ENCODE measurements at places on chromosomes 5 and 9.
A peak's percentile ranks its signal among the peaks of the same experiment; 100 is the strongest.

- DNase-seq = no peak
Measured at GRCh38 chr9:75148561-75148960, 60.2 kb downstream of the OSTF1 start.

GRCh38 chr5:148961261-148962199, 101.3 kb downstream of the SH3TC2 start:
- DNase-seq = no peak

GRCh38 chr5:150763023-150763769, 4.4 kb upstream of the DCTN4 start:
- DNase-seq = peak; percentile 57

- DNase-seq = no peak
Measured at GRCh38 chr5:170117736-170118135, 12.0 kb downstream of the FOXI1 start.

DNA sequence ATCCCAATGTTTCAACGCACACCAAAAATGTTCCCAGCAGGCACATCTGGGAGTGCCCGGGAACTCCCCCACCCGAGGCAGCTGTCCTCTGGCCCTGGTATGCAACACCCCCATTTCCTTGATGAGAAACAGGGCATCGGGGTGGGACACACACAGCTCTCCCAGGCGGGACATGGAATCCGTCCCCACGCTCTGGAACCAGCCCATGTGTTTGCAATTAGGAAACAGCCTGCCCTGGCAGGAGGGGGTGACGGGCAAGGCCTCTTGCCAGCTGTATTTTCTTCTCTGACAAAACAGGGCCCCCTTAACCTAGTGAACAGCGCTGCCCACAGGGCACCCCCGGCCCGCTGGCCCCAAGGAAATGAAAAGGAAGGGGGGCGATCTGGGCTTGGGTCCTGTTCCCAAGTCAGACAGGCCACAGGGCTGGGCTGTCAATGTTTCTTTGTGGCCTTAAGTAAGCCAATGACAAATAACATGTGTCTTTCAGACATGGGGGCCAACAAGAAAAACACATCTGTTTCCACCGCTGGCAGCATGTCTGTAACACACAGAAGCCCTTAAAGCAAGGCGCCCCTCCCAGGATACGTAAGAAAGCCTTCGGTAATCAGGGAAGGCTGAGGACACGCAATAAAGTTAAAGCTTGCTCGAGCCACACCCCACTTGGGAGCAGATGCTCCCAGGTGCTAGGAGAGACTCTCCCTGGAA, 125.3 kb downstream of the ROR2 start:
- DNase-seq = peak; percentile 44

DNA sequence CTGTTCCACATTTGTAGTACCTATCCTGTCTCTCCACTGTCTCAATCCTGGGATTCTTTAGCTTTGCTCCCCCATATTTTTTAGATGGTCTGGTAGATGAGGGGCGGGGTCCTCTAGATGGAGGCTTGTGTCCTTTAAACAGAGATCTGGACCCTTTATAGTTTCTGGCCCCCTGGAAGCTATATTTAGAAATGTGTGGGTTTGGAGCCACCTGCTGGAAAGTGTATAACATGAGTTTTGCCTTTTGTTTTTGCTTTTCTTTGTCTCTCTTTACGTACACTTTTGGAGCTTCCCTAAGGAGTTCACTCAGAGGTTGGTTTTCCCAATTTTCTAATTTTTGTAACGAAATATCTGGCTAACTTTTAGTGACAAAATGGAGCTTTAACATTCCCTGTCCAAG, 110.7 kb downstream of the CFAP95 start:
- DNase-seq = no peak

DNA sequence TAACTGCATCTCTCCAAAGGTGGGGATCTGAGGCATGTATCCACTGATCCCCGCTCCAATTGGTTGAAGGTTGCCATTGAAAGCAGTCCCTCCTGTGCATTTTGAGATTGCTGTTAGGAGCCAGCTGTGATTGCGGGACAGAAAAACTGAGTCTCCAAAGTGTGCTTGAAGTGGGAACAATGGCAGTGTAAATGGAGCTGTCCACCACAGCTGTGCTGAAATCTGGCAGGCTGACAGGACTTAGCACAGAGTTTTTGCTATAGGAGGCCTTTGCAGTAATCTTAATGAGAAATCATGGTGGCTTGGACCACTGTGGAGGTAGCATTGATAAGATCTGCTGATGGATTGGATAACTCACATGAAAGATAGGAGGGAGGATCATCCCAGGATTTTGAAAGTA, 3.3 kb downstream of the RNF20 start:
- no peak for DNase-seq

GRCh38 chr5:178998441-178998840, 3.3 kb upstream of the GRM6 start:
- no peak for DNase-seq

DNA sequence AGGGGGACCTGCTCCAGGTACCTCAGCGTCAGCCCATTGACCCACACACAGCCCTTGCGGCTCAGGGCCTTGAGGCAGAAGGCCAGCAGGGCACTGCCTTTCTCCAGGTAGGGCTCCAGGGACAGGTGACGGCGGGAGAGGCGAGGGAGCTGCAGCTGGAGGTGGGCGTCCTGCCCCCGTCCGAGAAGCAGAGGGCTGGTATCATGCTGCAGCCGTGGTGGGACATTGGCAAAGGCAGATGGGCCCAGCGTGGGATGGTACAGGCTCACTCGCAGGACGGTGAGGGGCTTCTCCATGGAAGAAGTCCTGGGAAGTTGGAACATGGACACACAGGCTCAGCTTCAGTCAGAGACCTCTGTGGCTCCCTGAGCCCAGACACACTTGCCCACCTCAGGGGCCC, 2.5 kb upstream of the DCANP1 start:
- DNase-seq = no peak

- DNase-seq = no peak
Measured at GRCh38 chr9:111320631-111321030, 9.4 kb downstream of the OR2K2 start.

DNA sequence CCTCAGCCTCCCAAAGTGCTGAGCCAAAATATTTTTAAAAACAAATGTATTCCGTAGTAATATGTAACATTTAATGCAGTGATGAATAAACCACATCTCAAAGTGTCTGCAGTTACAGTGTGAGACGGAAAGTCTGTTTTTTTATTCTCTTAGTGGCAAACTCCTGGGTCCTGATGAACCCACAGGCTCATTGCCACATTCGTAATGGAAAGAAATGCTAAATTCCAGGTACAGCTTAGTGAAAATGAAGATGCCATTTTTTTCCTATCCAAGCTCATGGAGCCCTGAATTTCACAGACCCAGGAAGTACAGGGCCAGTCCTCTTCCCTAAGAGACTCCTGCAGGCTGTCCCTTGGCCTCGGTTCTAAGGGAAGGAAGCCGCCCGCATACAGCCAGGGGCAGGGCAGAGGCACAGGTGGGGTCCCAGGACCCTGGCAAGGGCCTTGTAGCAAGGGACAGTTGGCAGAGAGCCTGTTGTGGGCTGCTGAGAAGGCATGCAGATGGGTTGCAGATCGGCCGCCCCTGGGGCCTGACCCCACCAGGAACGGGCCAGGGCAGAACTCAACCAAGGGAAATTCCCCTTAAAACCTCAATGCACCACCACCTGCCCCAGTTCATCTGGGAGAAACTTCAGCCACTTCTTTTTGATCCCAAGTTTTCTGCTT, 36.2 kb downstream of the IPPK start:
- no peak for DNase-seq

- peak; percentile 69 for DNase-seq
Measured at GRCh38 chr9:129141066-129142041, 30.1 kb downstream of the PTPA start.

- DNase-seq = no peak
Measured at GRCh38 chr5:167378894-167379723, 912.3 kb upstream of the WWC1 start.

- no peak for DNase-seq
Measured at GRCh38 chr9:96567203-96567700, 52.4 kb downstream of the CDC14B start.

GRCh38 chr5:142826741-142827492, 56.7 kb downstream of the ARHGAP26 start:
- no peak for DNase-seq

- DNase-seq = no peak
Measured at GRCh38 chr9:4986783-4987182, 1.7 kb downstream of the JAK2 start.

- DNase-seq = no peak
Measured at GRCh38 chr5:103624035-103624480, 61.5 kb upstream of the NUDT12 start.

DNA sequence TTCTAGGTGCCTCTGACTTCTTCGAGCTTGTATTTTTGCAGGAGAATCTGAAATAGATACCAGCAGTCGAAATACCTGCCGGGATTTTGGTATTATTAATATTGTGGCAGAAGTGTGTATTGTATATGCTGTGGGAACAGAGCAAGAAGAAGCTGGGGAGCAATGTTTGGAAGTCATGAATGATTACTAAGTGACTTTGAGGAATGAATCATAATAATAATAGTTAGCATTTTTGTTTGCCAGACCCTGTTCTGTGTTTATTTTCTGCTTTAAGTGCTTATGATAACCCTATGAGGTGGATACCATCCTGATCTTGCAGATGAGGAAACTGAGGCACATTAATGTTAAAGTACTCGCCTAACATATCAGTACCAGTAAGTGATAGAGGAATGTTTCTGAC, 32.4 kb downstream of the RAB24 start:
- DNase-seq = no peak

- DNase-seq = no peak
Measured at GRCh38 chr9:11931109-11931508, 762.1 kb upstream of the TYRP1 start.

DNA sequence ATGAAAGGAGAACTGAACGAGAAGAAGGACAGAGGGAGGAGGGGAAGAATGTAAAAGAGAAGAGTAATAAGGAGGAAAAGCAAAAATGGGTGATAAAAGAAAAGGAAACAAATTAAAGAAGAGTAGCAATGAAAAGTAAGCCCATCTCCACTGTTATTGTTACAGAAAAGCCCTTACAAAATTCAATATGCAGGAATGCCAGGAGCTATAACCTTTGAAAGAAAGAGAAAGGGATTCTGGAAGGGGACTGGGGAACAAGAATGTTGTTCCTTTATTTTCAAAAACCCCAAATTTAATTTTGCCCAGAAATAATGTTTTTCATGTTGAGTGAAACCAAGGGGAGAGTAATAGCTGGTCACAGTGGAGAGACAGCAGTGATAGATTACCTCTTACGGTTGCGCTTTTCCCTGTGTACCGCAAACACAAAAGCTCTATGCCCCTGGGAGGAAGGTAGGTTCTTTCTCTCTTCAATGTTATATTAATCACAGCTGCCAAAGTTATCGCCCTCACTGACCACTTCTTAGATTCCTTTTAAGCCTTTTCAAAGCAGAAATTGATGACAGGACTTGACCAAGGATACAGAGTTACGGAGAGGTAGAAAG, 86.7 kb downstream of the BRINP1 start:
- no peak for DNase-seq

DNA sequence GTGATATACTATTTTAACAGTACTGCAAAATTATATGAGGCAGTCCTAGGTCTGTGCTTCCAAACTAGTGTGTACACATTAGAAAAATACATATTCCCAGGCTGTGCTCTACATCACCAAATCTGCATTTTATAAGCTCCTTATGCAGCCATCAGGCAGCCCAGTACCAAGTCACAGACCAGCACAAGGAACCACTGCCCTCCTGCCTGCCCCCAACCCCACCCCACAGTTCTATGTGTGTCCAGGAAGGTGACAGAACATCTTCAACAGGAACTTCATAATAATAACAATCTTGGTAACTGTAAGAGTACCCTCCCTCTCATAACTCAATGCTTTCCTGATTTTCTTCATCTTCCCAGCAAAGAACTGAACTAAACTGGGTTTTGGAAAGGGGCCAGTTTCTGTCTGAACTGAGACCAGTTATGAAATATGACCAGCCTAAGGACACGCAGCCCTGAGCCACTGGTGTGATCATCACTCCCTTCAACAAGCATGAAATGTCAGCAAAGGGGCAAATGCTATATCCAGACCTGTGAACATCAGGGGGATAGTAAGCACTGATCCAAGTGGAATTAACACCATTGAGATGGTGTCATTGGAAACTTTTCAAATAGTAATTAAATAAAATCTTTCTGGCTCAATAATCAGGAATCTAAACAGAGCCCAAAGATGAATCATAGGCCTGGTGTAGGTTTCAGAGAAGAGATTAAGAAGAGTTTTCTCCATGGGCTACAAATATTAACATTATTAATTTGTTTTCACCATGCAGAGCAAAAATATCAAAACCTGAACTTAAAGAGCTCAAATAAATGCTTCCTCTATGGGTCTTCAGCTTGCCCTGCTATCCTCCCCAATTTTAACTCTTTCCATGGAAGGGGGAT, 82.1 kb downstream of the DPYSL3 start:
- DNase-seq = no peak

GRCh38 chr9:136665111-136665703, 2.5 kb downstream of the EGFL7 start:
- DNase-seq = no peak

GRCh38 chr9:116087246-116087645, 66.3 kb upstream of the PAPPA start:
- peak; percentile 33 for DNase-seq

- DNase-seq = peak; percentile 41
Measured at GRCh38 chr5:134125039-134126015, 10.8 kb downstream of the TCF7 start.

DNA sequence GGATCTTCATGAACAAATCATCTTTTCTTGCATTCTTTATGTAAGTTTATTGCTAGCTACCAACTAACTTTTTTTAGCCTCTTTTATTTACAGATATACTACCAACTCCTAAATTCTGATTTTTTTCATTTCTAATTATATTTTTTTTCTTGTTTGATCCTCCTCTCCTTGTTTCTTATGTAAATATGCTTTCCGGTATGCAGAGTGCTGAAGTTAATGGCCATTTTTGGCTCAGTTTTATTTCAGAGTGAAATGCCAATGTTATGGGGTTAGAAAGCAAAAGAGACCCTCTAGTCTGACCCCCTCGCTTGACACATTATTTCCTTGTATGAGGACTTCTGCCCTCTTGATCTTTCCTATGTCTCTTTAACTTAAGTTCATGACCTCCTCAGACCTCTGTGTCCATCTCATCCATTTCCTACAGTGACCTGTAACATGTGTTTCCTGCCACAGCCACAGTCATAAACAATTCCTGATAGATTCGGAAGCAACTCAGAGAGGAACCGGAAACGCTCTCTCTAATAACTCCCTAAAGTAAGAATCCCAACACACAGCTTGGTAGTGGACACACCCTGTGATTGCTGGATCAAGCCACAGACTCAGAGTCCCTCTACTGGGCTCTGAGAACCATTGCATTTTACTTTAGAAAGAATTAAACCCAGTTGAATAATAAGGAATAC, 42.9 kb upstream of the AFAP1L1 start:
- no peak for DNase-seq

DNA sequence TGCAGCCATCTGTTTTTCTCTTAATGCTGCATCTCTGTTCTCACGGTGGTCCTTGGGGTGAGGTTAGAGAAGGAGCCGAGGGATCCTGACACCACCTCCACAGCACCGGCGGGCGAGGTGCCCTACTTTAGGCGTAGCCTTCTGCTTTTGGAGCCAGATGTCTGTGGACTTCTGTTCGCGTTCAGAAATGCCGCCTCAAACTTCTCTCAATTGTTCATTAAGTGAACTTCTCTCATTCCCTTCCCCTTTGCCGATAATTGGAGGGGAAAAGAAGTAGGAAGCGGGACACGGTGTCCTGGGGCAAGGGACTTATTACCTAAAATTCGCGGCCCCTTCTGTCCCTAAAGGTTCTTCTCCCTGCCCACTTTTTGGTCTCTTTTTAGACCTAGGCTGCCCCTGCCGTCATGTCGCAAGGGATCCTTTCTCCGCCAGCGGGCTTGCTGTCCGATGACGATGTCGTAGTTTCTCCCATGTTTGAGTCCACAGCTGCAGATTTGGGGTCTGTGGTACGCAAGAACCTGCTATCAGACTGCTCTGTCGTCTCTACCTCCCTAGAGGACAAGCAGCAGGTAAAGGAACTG, 455 bp downstream of the KIF20A start:
- DNase-seq = no peak
